ENCODE measurements at places on chromosomes 4 and X.

DNA sequence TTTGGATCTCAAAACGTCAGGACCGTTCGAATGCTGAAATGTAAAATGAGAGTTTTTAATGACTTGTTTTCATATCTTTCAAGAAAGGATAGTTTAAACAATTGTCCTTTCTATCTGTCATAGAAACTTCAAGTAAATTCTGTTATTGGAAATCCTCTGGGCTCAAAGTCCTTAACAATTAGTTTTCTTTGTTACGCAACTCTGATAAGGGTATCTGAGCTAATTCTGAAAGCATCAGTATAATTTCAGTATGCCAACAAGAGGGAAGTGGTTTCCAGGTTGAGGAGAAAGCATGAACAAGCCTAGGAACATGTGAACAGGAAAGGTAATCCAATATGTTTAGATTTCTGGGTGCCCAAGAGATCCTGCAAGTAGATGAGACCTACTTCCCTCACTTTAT, 22.0 kb downstream of the ADH7 start:
- DNase-seq = no peak

DNA sequence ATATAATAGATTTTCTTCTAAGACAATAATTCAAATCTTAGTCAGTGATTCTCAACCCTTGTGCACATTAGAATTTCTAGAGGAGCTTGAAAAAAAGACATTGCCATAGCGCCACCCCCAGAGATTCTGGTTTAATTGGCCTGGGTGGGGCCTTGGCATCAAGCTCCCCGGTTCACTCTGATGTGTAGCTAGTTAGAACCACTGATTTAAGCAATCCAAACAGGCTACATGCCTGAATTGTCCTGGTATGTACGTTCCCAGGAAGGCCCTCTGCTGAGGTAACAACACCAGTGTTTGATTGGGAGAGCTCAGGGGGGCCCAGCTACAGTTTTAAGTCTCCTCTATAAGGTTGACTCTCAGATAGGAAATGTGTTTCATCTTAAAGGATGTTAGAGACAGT, 1.3 kb upstream of the ATP10D start:
- DNase-seq = no peak

DNA sequence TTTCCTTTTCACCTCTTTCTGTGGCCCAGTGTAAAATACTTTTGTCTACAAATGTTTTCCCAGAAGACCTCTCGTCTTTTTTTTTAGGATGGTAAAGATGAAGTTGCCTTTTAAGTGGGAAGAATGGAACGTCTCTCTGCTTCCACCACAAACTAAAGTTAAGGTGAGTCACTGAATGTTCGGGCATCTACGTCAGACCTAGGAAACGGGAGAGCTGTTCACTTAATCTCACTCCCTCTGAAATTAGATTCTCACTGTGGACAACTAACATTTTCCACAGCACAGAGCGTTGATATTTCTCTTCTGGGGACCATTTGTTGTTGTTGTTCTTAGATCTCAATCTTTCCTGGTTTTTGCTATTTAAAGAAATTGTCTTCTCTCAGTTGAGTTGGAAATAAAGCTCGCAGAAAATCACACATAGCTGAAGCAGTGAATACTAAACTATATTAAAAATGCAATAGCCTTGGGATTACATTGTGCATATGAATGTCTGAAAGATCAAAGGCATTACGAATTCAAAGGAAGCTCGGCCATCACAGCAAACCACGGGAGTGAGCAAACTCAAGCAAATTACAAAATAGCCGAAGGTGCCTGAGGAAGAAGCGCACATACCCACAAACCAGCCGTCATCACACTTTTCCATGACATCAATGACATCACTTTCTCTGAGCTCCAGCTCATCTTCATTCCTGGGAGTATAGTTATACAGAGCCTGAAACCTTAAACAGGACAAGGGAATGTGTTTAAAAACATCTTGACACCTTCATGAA, 53.9 kb upstream of the PDLIM3 start:
- no peak for DNase-seq

DNA sequence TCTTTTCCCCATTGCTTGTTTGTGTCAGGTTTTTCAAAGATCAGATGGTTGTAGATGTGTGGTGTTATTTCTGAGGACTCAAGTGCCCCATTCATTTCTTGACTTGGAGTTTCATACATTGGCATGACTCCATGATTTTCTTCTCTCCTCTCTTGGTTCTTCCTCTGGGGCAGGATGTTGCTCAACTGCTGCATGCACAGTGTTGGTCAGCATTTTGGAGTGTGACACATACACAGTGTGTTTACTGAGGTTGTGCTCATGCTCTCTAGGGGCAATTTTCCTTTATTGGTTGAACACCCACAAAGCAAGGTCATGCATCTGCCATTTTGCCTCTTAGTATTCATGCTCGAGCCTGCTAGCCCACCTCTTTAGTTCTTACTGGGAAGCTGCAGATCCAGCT, 1993.8 kb downstream of the ARAP2 start:
- DNase-seq = no peak

DNA sequence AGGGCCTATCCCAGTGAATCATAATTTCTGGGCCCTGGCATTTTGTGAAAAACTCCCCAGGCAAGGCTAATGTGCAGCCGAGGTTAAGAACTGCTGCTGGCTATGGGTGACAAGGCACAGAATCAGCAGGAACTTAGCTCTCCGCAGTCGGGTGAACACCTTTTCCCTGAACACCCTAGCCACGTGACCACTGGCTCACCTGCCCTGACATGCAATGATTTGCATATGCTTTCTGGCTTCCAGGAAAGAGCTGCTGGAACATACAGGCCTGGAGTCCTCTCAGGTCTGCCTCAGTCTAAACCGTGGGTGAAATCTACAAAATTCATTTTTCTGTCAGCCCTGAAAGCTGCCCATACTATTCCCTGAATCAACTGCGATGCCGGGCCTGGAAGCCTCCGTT, 56.6 kb downstream of the ZNF827 start:
- no peak for DNase-seq

Data from omental fat pad (tissue), 4 donors.